T-cell (primary cell): ENCODE measurements at places on chromosomes 13 and 19.
A peak's percentile ranks its signal among the peaks of the same experiment; 100 is the strongest.

GRCh38 chr13:27919659-27919933 lies 204 bp upstream of the PDX1 start:
- no peak for DNase-seq

DNA sequence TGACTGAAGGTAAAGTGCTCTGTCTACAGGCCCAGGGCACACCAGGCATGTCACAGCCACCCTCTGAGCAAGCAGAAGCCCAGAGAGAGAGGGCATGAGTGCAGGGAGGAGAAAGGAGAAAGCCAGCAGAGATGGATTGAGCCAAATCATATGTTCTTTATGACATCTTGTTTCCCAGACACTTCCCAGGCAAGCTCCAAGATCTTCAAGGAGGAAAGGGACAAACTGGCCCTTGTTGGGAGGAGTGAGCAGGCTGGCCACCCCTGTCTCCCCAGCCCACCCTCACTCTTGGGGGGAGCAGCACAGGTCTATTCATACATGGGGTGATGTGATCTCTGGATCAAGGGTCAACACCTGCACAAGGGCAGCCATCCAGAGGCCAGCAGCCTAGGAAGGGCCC lies 298.8 kb downstream of the UQCRFS1 start:
- no peak for DNase-seq

- DNase-seq: no peak
Observed at GRCh38 chr13:65762012-65762411, 1468.1 kb downstream of the PCDH9 start.

DNA sequence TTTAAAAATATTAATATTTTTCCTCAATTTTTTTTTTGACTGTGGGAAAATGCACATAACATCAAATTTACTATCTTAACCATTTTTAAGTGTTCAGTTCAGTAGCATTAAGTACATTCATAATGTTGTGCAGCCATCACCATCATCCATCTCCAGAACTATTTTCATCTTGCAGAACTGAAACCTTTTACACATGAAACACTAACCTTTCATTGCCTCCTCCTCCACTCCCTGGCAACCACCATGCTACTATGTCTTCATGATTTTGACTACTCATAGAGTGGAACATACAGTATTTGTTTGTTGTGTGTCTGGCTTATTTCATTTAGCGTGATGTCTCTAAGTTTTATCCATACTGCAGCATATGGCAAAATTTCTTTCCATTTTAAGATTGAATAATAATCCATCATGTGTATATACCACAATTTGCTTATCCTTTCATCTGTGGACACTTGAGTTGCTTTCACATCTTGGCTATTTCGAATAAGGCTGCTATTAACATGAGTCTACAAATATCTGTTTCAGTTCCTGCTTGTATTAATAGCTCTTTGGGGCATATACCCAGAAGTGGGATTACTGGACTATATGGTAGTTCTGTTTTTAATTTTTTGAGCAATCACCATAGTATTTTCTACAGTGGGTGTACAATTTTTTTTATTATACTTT lies 376.4 kb downstream of the MTUS2 start:
- DNase-seq: no peak

GRCh38 chr13:113937527-113938180 lies 36.2 kb downstream of the C13orf46 start:
- DNase-seq: no peak

- DNase-seq: no peak
Observed at GRCh38 chr13:95813139-95813538, 136.2 kb downstream of the DNAJC3 start.

GRCh38 chr13:111947026-111947810 lies 119.7 kb upstream of the SOX1 start:
- no peak for DNase-seq

GRCh38 chr13:86464193-86464592 lies 665.0 kb upstream of the SLITRK6 start:
- no peak for DNase-seq

DNA sequence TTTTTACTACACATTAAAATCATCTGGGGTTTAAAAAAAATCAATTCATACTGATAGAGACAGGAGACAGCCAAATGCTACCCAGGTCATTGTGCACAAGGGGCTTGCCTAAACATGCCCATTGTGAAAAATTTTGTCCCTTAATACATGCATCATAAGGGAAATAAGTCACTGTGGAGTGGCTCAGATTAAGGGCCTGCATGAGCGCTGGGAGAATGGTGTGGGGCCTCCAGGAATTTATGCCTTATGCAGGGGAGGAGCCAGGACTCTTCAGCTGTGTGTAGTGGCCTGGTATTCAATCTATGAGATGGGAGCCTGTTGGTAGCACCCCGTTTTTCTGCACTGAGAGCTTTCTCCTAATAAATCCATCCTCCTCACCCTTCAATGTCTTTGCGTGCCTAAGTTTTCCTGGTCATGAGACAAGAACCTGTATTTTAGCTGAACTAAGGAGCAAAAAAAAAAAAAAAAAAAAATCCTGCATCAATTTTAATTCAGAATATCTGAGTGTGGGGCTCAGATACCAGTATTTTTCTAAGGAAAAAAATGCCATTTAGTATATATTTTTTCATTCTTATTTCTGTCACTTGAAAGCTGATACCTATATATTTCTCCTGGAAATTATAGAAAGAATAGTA lies 997.6 kb upstream of the ATXN8OS start:
- no peak for DNase-seq

DNA sequence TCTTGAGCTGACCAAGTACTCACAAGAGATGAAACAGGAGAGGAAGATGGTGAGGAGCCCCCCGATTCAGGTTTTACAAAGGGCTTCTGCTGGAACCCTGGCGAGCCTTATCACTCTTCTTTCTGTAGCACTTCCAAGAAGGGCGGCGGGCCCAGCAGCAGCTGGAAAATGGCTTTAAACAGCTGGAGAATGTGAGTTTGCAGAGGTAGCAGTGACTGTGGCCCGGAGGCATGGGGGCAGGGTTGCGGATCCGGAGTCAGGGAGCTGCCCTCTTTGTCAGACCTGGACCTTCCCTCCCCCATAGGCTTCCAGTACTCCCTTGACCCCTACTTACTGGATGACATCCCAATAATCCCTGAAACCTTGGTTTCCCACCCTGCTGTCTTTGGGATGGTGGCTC lies 3.6 kb downstream of the TRIP10 start:
- no peak for DNase-seq

GRCh38 chr13:34900288-34900739 lies 41.8 kb upstream of the NBEA start:
- DNase-seq: no peak

GRCh38 chr13:42643076-42643475 lies 69.1 kb downstream of the TNFSF11 start:
- DNase-seq: no peak

DNA sequence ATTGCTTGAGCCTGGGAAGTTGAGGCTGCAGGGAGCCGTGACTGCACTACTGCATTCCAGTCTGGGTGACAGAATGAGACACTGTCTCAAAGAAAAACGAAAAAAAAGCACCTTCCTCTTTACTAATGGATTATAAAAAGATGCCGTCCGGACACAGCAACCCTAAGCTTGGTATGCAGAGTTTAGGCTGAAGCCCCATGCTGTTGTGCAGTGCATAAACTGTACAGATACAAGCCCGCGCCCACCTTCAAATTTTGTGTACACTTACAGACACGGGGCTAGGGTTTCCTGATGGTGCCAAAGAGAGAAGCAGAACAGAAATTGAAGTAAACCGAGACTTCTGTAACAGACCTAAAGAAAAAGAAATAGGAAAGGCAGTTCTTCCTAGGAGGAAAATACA lies 9.0 kb downstream of the LPAR6 start:
- no peak for DNase-seq

DNA sequence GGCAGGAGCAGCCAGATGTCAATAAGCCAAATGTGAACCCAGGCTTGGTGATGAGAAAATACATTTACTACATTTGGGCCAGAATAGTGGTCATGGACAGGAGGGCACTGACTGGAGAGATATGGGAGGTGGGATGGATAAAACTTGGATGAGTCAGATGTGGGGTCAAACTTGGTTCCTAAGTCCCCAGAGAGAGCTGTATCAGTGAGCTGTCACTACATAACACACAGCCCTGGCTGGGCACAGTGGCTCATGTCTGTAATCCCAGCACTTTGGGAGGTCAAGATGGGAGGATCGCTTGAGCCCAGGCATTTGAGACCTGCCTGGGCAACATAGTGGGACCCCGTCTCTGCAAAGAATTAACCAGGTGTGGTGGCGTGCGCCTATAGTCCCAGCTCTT lies 51.6 kb upstream of the EHD2 start:
- no peak for DNase-seq

DNA sequence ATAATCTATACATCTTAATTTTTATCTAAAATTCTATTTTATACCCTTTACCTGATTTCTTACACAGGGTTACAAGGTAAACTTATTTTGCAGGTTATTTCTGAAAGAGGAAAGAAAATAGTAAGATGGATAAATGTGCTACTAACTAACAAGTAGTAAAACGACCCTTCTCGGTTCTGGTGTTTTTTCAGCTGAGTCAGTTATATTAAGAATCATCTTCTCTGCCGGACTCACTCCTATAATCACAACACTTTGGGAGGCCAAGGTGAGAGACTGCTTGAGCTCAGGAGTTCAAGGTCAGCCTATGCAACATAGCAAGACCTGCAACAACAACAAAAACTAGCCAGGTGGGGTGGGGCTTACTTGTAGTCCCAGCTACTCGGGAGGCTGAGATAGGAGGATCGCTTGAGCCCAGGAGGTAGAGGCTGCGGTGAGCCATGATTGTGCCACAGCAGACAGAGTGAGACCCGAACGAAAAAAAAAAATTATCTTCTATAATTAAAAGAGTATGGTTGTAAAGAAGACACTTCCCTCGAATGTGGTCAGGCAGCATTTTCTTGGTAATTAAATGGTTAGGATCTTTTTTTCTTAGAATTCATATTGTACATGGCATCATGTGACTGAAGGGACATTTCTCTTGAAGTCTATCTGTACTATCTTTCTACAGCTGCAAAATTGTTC lies 27.9 kb upstream of the RCBTB2 start:
- DNase-seq: no peak

- no peak for DNase-seq
Observed at GRCh38 chr13:30312904-30313303, 5.6 kb upstream of the KATNAL1 start.

DNA sequence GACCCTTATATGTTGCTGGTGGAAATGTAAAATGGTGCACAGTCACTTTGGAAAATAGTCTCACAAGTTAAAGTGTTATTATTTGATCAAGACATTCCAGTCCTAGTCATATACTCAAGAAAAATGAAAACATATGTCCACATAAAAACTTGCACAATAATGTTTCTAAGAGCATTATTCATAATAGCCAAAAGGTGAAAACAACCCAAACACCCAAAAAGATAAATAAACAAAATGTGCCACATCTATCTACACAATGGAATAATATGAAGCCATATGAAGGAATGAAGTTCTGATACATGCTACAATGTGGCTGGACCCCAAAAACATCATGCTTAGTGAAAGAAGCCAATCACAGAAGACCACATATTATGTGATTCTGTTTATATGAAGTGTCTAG lies 14.4 kb upstream of the AKAP8 start:
- no peak for DNase-seq

- DNase-seq: no peak
Observed at GRCh38 chr13:65964672-65965071, 1265.5 kb downstream of the PCDH9 start.

DNA sequence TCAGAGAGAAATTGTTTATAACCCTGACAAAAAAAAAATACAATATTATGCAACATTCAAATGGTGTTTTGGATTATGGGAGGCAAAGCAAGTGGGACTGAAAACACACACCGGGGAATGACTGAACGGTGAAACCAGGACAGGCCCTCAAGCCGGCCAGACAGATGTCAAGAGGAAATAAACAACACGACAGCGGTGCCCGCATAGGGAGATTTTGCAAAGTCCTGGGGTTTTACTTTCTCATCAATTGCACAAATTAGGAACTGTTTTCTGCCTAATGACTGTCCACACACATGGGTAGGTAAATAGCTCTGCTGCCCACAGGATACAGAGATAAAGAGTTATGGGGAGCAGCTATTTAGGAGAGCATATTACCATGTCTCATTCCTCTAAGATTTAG lies 134.5 kb downstream of the IRS2 start:
- no peak for DNase-seq

DNA sequence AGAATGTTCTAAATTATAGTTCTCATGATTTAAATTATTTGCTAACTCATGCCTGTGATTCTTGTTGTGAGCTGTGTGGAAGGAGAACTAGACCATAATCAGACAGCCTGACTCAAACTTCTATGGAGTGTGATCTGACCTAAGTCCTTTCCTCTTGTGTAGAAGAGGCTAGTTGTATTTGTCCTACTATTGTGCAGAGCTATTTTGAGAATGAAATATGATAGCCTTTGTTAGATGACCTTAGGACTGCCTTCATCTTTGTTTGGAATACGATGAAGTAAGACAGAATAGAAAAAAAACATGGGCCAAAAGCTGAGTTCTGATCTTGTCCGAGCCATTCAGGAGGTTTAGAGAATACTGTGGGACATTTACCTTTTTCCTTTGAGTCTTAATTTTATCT lies 119.4 kb downstream of the STOML3 start:
- no peak for DNase-seq

GRCh38 chr13:76723551-76724232 lies 162.5 kb downstream of the KCTD12 start:
- peak; percentile 0 for DNase-seq

DNA sequence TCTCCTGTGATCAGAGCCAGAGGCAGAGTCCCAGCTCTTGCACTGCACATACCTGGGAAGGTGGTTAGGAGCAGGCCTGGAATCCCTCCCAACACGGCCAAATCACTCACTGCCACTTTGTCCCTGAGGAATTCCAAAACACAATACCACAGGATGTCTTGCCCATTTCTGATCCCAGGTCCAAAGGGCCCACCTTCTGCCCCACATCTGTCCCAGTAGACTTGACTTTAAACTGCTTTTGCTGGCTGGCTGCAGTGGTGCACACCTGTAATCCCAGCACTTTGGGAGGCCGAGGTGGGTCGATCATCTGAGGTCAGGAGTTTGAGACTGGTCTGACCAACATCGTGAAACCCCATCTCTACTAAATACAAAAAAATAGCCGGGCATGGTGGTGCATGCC lies 18.9 kb downstream of the ZNF536 start:
- no peak for DNase-seq

GRCh38 chr19:15576526-15577156 lies 38.4 kb upstream of the CYP4F8 start:
- no peak for DNase-seq

DNA sequence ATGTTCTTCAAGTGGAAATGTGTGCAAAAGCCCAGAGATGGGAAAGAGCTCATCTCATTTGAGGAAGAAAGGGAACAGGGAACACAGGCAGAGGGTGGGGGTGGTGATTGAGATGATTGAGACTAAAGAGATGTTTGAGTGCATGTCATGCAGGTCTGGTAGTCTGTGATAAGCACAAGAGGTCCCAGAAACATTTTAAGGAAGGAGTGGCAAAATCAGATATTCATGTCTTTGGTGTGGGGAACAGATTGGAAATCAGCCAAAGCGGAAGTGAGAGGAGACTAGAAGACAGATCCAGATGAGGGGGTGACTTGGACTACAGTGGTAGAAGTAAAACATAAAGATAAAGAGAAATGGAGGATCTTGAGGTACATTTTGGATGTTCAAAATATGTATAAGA lies 39.4 kb upstream of the DACH1 start:
- DNase-seq: no peak
